DMS 273 treated with DMSO at 0.1 percent for 48 hours (cell line): ENCODE measurements at places on chromosomes 2 and 18.

DNA sequence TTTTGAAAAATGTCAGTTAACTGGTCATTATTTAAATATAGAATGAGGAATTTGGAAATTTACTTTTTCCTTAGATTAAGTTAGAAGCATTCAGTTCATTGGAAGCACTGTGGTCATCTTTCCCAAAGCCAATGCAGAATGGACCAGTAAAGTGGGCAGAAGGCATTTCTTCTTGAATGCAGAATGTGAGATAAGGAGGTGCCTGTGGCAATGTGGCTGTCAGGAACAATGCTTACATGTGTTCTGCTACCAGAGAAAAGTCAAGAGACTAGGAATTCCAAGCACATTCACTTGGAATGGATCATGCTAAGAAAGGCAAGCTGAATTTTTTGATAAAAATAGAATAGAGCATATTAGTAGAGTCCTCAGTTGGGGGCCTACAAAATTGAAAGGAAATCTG is 295.0 kb upstream of the KCNH7 start:
- no peak for DNase-seq

DNA sequence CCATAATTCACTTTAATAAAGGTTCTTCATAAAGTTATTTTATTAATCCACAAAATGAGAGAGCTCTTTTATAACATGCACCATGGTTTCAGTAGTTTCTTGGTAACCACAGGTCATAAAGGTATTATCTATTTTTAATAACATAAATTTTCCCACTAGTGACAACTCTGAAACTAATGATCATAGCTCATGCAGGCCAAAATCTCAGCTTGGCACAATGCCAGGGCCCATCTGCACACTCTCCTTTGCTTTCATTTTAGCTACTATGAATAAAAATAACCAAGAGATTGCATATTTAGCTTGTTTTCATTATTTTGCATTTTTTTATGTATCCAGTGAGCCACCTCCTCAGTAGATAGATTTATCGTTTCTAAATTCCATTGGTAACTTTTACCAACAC is 691.8 kb upstream of the CHAC2 start:
- no peak for DNase-seq

DNA sequence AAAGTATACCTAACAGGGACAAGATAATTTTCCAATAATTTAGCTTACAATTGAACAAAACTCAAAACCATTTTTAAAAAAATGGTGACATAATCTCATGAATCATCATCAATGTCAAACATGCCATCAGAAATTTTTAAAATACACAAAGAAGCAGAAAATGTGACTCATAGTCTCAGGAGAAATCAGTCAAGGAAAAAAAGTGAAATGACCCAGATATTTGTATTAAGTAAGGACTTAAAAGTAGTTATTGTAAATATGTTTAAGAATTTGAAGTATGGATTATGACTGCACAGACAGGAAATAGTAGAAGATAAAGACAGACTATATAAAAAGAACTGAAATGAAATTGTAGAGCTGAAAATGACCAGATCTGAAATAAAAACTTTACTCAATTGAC is 473.9 kb upstream of the SYT4 start:
- no peak for DNase-seq

GRCh38 chr2:19670303-19670702 is 231.5 kb downstream of the TTC32 start:
- no peak for DNase-seq

DNA sequence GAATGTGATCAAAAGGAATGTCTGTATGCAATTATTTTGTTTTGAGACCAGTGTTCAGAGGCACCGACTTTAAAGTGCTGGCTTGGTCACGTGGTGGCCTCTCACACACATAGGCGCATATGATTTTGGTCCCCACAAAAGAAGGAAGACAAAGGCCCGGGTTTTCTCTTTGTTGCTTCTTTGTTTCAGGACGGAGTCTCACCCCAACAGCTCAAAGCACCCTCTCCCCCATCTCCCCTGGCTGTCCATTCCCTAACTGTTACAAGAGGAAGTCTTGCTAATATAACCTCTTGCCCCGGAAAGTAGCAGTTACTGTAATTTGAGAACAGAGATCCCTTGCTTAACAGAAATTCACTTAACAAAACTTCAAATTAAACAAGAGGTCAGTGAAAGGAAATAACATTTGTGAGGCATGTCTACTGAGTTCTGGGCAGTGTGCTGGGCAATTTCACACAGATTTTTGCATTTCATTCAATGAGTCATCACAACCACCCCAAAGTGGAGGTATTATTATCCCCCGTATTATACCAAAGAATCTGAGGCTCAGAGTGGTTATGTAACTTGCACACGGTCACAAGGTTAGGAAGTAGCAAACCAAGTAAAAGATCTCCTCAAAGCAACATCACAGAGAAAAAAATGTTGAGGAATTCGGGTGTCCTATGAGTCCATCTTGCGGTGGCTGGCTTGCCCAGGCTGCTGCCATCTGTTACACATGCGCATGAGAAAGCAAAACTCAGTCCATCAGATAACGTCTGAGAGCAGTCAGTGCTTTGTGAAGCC is 75.8 kb downstream of the SDC1 start:
- peak; percentile 37 for DNase-seq

GRCh38 chr2:36663851-36664695 is 32.4 kb upstream of the VIT start:
- DNase-seq: peak; percentile 8

GRCh38 chr2:19020144-19021099 is 338.0 kb downstream of the OSR1 start:
- no peak for DNase-seq

DNA sequence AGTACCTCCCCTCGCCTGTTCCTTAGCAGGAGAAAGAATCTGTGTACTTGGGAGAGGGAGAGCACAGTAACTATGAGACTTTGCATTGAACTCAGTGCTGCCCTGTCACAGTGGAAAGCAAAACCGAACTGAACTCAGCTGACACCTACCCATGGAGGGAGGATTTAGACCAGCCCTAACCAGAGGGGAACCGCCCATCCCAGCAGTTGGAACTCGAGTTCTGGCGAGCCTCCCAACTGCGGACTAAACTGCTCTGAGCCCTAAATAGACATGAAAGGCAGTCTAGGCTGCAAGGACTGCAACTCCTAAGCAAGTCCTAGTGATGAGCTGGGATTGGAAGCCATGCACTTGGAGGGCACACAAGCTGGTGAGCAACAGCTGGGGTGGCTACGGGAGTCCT is 110.4 kb downstream of the GRB14 start:
- no peak for DNase-seq

GRCh38 chr18:44133483-44133882 is 547.2 kb upstream of the SETBP1 start:
- DNase-seq: no peak

- no peak for DNase-seq
These were observed 75.8 kb downstream of the PTRHD1 start for GRCh38 chr2:24717263-24717951.

DNA sequence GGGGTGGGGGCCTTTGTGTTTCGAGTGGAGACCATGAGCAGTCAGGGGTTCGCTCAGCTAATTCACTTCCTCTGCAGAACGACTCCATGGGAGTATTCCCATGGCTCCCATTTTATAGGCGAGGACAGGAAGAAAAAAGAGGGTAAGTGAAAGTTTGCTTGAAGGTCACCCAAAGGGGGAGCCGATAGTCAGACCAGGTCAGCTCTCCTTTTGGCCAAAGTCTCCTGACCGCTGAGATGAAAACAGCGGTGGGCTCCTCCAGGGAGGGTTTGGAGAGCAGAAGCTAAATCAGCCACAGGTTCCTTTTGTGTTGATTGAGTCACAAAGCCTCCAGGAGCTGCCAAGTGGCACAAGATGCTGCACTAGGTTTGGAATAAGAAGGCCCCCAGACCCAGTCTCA is 34.1 kb upstream of the CTAGE1 start:
- no peak for DNase-seq

DNA sequence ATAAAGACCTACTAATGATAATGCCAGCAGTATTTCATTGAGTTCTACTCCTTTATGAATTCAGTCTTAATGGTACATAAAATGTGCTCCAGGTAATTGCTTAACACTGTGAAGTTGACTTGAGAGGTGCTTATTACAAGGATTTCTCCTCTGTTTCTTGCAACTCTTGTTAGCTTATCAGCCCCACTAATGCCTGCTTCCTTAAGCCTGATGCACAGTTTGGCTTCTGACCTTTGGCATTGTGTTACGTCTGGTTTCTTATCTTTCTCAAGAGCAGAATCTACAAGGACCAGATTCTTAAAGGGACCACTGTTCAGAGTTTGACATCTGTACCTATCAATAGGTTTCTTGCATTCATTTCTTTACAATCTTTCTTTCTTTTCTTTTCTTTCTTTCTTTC is 223.9 kb upstream of the CWC22 start:
- no peak for DNase-seq

GRCh38 chr18:8081872-8082553 is 514.9 kb downstream of the PTPRM start:
- DNase-seq: no peak

DNA sequence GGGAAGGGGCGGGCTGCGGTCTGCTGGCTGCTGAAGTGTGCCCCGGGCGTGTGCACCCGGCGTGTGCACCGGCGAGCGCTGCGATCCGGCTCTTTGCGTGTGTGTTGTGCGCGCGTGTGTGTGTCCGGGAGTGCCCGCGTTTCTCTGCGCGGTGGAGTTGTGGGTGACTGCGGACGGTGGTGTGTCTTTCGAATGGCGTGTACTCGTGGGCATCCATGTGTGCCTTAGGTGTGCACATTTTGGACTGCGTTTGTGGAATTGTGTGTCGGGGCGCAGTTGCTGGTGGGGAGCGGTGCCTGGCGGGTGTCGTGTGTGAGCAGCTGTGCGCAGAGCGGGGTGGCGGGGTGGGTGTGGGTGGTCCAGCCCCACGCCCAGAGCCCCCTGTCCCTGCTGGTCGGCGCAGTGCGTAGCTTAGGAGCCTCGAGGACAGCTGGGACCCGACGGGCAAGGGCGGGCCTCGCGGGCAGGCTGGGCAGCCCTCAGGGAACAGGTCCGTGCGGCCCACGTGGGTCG is 533 bp downstream of the HPCAL1 start:
- DNase-seq: no peak

- no peak for DNase-seq
These were observed 190.2 kb downstream of the SETBP1 start for GRCh38 chr18:44870631-44871502.

DNA sequence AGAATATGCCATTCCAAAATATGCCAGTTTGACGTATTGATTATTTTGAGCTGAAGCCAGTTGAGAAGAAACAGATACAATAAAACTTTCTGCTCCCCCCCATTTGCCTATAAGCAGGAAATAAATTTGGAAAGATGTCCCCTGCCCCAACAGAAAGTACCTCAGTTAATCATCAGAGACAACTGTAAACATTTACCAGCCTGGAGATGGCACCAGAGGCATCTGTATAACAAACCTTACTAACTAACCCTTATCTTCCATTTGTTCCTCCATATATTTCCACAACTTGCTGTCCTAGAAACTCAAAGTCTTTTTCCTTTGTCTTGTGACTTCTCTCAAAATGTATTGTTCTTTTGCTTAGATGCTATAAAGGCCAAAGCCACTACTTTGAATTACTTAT is 93.8 kb downstream of the AKAIN1 start:
- DNase-seq: no peak

DNA sequence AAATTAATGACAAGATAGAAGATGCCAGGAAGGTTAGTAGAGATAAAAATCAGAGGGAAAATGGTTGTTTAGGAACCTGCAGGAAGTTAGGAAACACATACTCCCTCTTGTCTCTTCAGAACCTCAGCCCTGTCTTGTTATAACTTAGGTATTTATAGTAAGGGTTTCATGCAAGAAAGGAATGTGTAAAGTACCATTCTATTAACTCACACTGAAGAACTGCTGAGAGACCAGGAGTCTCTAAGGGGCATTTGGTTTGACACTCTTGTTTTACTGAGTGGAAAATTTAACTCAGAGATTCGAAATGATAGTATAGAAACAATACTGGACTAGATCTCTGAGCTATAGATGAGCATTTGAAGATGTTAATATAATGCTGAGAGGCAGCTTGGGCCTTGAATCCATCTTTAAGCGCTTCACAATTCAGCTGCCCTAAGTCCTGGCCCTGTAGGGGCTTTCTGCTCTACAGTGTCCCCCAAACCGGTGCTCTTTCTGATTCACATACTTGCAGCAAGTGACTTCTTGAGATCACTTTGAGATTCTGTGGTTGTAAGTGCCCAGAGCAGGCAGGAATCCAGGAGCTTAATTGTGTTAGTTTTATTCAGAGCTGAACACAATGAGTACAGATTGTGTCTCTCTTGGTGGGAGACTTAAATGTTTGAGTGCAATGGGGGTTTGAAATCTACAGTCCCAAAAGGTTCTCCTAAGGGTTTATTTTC is 235.0 kb upstream of the RGPD4 start:
- no peak for DNase-seq

DNA sequence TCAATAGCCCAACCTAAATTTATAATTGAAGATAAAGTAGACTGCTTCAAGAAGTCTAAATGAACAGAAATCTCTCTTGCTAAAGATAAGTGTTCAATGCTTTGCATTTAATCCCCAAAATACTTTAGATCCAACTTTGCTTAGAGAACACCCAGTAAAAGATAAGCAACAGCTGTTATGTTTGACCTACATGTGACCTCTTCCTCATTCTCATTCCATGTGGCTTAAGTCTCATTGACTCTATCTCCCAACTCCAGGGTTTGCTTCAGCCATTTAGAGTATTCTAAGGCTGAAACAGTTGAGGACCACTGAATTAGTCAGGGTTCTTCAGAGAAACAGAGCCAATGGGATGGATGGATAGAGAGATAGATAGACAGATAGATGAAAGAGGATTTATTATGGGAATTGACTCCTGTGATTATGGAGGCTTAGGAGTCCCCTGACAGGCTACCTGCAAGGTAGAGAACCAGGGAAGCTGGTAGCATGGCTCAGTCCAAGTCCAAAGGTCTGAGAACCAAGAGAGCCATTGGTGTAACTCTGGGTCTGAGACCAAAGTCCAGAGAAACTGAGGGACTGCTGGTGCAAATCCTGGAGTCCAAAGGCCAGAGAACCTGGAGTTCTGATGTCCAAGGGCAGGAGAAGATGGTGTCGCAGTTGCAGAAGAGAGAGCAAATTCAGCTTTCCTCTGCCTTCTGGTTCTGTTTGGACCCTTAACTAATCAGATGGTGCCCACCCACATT is 32.1 kb downstream of the CRYGD start:
- DNase-seq: peak; percentile 4

- no peak for DNase-seq
These were observed 65.0 kb downstream of the CYP1B1 start for GRCh38 chr2:38010995-38011394.
